ENCODE measurements at places on chromosomes 6 and 20.

DNA sequence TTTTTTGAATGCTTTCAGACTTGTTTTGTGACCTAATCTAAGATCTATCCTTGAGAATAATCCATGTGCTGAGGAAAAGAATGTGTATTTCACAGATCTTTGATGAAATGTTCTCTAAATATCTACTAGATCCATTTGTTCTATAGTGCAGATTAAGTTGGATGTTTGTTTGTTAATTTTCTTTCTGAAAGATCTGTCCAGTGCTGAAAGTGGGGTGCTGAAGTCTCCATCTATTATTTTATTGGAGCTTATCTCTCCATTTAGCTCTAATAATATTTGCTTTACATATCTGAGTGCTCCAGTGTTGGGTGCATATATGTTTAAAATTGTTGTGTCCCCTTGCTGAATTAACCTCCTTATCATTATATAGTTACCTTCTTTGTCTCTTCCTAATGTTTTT lies 303.6 kb downstream of the HTR1B start:
- DNase-seq: no peak

- DNase-seq: no peak
Measured at GRCh38 chr6:5582762-5583161, 321.4 kb downstream of the FARS2 start.

GRCh38 chr6:88913471-88913870 lies 49.9 kb downstream of the RNGTT start:
- no peak for DNase-seq

GRCh38 chr20:22819784-22820183 lies 215.3 kb upstream of the SSTR4 start:
- no peak for DNase-seq

GRCh38 chr6:143026696-143027449 lies 33.8 kb upstream of the AIG1 start:
- DNase-seq: no peak

GRCh38 chr6:112745765-112746164 lies 398.6 kb downstream of the RFPL4B start:
- DNase-seq: no peak

- no peak for DNase-seq
Measured at GRCh38 chr6:30709101-30709868, 7.8 kb downstream of the MDC1 start.

DNA sequence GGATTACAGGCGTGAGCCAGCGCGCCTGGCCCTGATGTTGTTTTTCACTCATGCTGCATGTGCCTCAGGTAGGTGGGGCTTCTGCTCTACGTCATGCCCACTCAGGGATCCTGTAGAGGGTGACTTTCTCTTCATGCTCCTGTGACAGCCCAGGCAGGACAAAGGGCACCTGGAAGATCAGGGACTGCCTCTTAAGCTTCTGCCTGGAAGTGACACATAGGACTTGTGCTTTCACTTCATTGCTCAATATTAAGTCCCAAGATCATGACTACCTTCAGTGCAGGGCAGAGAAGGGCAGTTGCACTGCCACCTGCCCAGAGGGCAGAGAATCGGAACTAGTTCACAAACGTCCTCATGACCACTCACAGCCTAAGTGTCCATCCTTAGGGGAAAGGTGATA lies 249.5 kb upstream of the SULF2 start:
- DNase-seq: no peak

DNA sequence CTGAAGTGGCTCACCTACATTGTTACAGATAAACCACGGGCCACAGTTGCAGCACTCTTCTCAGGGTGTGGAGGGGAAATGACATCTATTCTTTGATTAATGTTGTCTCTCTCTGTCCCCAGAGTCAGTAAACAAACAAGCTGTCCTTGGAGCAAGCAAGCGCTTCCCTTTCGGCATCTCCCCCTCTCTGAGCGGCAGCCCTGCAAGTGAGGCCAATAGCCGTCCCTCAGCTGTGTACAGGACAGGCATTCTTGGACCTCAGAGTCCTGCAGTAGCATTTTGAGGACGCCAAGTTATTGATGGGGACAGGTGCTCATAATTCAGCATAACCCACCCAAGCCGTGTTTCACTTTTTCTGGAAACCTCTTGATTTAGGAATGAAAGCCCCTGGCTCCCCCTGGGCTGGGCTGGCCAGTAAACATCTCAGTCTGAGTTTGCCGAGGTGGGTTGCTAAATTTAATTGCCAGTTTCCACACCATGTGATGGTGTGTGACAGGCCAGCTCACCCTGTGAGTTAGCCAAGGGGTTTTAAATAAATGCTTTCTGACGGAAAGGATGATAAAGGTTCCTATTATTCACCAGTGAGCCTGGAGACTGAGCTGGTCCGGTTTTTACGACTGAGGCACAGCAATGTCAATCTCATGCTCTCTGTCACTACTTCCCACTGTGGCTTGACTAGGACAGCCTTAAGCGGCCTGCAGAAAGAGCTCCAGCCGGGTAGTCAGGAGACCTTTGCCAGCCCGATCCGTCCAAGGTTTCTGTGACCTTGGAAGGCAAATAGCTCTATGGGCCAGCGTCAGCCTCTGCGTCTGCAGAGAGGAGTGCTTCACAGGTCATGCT lies 214.8 kb upstream of the RREB1 start:
- no peak for DNase-seq

DNA sequence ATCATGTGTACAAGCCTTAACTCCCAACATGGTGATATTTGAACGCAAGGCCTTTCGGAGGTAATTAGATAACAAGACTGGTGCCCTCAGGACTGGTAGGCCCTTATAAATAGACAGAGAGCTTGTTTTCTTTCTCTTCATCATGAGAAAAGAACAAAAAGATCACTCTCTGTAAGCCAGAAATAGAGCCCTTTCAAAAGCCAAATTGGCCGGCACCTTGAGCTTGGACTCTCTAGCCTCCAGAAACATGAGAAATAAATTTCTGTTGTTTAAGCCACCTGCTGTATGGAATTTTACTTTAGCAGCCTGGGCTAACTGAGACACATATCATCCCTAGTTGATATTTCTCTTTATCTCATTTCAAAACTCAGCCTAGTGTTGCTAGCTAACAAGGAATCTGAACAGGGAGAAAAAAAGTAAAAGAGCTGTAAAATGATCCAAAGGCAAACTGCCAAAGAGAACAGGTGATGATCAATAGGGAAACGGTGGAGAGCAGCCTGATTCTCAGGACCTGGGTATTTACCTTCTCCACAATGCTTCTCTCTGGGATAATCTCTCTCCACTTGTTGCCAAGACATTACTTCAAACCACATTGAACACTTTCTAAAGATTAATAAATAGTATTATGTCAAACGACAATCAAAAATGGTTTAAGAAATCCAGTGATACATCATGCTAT lies 6.1 kb downstream of the COL21A1 start:
- DNase-seq: peak; percentile 91

GRCh38 chr20:24909861-24910260 lies 39.2 kb upstream of the CST7 start:
- DNase-seq: peak; percentile 43

GRCh38 chr20:38609815-38610214 lies 8.2 kb downstream of the ARHGAP40 start:
- DNase-seq: peak; percentile 24

GRCh38 chr20:45933266-45934045 lies 1.0 kb upstream of the PCIF1 start:
- peak; percentile 64 for DNase-seq

- DNase-seq: peak; percentile 38
Measured at GRCh38 chr6:150334790-150335783, 33.7 kb upstream of the IYD start.

DNA sequence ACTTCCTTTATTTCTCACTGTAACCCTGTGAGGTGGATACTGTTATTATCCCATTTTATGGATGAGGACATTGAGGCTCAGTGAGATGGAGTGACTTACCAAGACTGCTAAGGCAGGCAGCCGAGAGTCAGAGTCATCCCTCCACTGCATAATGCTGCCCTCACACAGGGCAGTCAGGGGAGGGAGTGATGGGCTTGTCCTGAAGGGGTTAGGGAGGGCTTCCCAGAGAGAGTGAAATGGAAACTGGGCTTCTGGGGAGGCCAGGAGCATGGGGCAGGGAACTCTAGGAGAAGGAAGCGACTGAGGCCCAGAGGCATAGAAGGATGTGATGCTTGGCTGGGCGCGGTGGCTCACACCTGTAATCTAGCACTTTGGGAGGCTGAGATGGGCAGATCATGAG lies 31.1 kb downstream of the TM9SF4 start:
- no peak for DNase-seq

DNA sequence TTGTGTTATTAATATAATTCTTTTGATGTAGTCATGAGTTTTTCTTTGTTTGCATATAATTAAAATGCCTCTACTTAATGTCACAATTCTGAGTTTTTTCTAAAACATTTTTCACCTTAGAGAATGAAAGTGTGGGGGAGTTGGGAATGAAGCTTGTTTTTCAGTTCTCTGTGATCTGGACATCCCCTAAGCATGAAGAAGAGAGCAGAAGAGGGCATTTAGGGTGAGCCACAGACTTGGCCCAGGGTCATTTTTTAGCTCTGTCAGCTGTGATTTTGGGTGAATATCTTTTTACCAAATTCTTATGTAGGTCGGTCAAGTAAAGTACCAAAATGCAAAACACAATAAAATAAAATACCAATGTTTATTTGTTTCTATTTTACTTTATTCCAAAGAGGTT lies 3.9 kb downstream of the OTOR start:
- no peak for DNase-seq

DNA sequence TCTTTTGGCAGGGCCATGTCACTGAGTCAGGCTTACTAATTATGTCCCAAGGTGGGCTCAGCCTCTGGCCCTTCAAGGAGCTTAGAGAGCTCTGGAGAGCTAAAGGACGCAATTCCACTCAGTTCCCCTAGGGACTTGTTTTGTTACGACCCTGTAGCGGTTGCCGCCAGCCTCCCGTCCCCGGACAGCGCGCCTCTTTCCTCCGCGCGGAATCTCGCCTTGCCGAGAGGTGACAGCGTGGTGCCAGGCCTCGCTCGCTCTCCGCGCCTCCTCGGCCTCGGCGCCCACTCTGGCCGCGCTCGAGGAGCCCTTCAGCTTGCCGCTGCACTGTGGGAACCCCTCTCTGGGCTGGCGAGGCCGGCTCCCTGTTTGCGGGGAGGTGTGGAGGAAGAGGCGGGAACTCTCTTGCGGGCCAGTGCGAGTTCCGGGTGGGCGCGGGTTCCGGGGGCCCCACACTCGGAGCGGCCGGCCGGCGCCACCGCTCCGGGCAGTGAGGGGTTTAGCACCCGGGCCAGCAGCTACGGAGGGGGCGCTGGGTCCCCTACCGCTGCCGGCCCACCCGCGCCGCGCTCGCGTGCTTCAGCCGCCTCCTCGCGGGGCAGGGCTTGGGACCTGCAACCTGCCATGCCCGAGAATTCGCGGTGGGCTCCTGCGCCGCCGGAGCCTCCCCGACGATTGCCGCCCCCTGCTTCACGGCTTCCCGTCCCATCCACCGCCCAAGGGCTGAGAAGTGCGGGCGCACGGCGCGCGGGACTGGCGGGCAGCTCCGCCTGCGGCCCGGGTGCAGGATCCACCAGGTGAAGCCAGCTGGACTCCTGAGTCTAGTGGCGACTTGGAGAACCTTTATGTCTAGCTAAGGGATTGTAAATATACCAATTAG lies 9.9 kb upstream of the ZNF311 start:
- no peak for DNase-seq

GRCh38 chr20:20649945-20650344 lies 62.5 kb downstream of the RALGAPA2 start:
- no peak for DNase-seq

- DNase-seq: no peak
Measured at GRCh38 chr6:150435832-150436231, 67.0 kb downstream of the IYD start.

- DNase-seq: no peak
Measured at GRCh38 chr6:14655201-14656061, 537.9 kb downstream of the CD83 start.

DNA sequence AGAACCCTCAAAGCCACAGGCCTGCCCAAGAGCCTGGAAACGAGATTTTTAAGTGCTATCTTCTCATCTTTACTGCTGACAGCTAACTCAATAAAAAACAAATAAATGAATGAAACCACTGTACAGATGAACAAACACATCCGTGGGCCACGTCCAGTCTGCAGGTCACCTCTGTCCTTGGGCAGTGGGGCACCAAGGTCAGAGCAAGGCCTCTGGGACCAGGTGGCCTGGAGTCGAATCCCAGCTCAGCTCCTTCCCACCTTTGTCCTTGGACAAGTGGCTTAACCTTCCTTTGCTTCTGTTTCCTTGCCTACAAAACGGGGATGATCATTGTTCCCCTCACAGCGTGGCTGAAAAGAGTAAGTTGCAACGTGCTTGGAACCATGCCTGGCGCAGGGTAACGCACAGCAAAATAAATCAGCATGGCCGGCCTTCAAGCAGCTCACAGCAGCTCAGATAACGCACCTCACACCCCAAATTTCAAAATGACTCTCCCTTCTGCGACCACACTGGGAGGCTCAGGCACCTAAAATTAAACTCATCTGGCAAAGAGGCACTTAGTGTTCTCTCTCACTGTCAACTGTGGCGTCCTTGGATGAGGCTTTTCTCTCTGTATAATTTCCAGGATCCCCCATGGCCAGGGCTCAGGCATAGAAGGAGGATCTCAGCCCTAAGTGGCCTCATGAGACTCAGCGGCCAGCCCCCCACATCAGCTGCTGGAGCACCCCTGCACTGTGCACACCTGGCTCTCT lies 35.7 kb downstream of the RRBP1 start:
- DNase-seq: peak; percentile 62

GRCh38 chr6:77205936-77206335 lies 257.4 kb downstream of the HTR1B start:
- DNase-seq: no peak

GRCh38 chr6:69816026-69816425 lies 19.2 kb upstream of the LMBRD1 start:
- DNase-seq: no peak

DNA sequence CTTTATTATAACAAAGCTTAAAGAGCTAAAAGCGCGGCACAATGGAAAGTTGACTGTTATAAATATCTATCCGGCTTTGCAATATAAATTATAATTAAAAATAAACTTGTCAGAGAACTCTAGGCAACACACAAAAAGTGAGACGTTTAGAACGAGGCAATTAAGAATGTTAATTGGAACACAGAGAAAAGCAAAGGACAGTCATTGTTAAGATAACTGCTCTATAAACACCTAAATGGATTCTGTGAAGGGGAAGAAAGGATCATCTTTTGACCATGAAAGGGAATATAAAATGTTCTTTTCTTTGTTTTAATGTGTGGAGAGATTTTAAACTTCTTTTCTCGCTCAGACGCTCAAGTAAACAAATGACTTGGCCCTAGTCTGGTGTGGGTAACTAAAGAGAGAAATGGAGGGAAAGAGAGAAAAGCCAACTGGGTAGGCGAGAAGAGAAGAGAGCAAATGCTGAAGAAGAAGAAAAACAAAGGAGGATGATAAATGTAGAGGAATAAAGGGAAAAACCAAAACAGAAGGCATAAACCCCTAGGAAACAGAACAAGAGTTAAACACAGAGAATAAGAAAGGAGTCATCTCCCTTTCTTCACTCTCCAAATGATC lies 9.3 kb upstream of the SALL4 start:
- no peak for DNase-seq

- DNase-seq: no peak
Measured at GRCh38 chr6:129130106-129130505, 247.2 kb downstream of the LAMA2 start.

- DNase-seq: no peak
Measured at GRCh38 chr20:15582146-15582760, 991.0 kb downstream of the KIF16B start.

Measured in DMS79 treated with DMSO at 0.1 percent for 48 hours (cell line).